ENCODE measurements at places on chromosomes 6 and 20. TPM values are rescaled to one million over a fixed set of nuclear protein-coding genes. Genes with fewer than 3 reads are reported as not detected.

SCRT2 gene
- polyA plus RNA-seq = not detected

INSM1 gene
- polyA plus RNA-seq = 0.02 TPM

TGM2 gene
- polyA plus RNA-seq = 5.1 TPM

HAO1 gene
- not detected for polyA plus RNA-seq

ENPP4 gene
- 1.1 TPM for polyA plus RNA-seq

Data from esophagus (tissue), 2 donors.